ENCODE measurements at places on chromosomes 12 and 14.
A peak's percentile ranks its signal among the peaks of the same experiment; 100 is the strongest.

DNA sequence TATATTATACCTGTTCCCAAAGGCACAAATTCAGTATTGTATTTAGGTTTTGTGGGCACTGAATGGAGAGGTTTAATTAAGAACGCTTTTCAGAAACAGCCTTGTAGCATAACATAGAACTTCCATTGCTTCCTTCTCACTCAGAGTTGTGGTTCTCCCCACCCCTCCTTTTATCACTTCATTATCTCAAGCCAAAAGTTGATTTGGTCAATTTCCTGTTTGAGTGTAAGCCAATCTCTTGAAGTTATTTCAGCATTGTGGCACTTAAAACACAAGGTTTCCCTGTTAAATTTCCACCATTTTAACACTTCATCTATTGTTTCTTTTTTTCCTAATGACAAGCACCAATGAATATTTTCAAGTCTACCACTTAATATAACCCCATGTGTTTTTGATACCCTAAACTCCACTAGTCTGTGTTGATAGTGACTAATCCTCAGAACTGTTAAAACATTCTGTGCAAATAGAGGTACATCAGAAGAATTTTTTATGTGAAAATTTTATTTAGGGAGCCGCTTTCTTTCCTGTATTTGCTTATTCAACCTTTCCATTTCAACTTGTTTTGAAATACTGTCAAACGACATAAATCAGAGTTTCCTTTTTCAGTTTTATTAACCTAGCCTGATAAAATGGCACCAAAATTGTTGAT is 340.1 kb downstream of the BCAT1 start:
- DNase-seq: no peak

GRCh38 chr14:69291891-69292561 is 32.1 kb downstream of the GALNT16 start:
- no peak for DNase-seq

DNA sequence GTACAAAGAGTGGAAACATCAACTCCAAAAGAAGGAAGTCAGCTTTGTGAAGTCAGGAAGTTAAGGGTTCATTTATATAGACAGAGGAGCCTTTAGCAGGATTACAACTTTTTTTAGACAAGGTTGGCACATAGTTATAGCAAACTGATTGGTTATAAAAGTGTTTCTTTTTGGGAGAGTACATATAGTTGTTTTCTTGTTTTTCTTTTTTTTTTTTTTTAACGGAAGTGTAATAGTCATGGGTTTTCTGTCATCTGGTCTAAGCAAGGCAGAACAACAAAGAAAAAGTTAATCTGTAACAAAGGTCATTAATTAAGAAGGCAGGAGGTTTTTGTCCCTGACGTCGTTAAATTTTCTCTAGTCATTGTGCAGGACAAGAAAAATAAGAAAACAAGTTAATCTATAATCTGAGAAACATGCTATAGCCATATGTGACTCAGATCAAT is 13.0 kb upstream of the MFAP5 start:
- peak; percentile 48 for DNase-seq

DNA sequence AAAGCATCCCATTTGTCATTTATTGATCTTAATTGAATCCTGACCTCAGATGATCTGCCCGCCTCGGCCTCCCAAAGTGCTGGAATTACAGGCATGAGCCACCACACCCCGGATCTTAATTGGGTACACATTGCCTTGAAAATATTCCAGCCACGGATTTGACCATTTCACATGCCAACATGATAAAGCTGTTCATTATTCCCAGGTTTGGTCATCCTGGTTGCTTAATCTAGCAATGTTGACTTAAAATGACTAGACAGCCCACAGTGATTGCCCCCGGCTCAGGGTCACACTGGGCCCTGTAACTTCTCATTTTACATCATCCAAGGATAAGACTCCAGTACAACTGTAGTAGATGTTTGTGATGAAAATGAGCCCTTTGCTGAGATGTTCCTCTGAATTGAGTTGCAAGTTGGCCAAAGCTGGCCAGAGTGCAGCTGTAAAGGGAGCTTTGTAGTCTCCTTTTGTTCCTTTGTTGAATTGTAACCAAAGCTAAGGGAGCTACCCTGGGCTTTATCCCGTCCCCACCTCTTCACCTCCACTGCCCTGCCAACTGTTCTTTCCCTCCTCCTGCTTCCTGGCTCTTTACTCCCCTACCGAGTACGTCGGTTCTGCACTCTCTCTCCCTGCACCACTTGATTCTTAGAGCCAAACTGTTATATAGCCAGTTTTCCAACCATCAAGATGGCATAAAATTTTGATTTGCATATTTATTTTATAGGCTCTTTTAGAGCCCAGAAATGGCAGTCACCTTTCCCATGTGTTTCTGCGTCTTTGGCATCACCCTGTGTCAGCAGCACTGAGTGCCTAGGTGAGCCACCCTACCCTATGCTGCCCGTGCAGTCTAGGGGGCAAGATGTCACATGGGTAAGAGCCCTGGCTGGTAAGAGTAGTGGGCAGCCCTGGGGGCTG is 141.3 kb upstream of the HIF1A start:
- DNase-seq: no peak

DNA sequence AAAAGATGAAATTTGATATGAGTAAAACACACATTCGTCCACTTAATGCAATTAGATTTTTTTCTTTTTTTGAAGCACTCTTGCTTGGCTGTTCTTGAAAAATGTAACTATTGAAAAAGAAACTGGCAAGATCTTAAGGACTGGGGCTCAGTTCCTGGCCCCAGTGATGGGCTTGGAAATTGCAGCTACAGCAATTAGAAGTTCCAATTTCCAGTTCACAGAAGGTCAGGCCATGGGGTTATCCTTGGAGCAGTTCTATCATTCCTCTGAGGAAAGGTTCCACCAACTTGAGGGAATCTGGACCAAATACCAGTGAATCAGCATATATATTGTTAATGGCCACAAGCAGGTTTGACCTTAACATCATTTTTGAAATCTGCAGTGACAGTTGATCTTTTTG is 18.9 kb downstream of the IGF1 start:
- no peak for DNase-seq

GRCh38 chr14:62626416-62626815 is 418.8 kb downstream of the KCNH5 start:
- no peak for DNase-seq

DNA sequence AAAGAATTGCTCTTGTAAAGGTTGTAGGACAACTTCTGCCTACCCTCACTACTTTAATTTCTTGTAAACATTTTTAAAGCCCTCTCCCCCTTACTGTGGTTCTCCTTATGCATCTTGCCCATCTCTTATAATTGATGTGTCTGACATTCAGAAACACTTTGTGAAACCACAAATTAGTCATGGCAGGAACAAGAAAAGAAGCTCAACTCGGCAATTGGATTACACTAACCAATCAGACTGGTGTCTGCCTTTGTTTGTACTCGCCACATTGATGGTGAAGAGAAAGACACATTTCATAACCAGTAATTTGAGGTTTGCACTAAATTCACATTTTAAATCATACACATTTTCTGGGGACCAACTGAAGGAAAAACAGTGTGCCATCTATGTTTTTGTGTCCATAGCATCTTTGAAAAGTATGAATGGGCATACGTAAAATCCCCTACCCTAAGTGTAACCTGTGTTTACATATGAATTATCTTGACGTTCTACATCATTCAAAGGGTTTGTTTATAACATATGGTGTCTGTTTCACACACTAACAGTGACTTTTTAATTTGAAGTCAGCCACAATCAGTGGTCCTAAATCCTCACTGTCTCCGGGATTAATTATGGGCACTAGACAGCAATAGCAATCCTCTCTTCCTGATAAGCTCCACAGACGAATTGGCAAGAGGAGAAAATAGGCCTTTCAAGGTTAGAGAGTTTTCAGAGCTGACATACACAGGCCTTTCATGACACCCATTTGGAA is 49.9 kb downstream of the OTX2 start:
- DNase-seq: peak; percentile 11

- no peak for DNase-seq
Measured at GRCh38 chr12:10715491-10715890, 7.6 kb downstream of the YBX3 start.

DNA sequence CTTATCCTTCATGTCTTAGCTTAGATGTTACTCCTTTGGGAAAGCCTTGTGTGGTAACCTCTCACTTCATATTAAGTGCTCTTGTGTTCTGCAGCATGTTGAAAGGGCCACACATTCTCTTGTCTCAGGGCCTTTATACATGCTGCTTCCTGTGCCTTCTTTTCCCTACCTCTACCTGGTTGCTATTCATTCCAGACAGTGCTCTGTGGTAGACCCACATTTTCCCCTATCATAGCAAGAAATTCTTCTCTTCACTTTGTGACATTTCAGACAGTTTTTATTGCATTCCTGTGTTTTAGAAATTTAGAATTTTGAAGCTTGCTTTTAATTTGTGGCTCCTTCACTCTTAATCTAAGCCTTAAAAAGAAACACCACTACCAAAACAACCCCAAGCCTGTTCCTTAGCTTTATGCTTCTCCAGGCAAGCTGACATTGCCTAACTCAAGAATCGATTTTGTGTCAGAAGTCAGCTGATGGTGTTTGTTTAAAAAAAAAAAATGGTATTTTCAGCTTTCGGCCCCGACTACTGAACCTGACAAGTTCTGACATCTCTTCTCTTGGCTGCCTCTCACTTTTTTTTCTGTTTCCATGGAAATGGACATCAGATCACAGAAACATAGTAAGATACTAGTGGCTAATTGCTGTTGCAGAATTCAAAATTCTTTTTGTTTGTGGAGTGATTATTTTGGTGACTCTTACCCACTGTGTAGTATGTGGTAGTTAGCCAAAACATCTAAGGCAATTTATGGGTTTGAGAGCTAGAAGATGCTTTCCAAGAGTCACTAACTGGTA is 156.3 kb downstream of the NUBPL start:
- DNase-seq: no peak

DNA sequence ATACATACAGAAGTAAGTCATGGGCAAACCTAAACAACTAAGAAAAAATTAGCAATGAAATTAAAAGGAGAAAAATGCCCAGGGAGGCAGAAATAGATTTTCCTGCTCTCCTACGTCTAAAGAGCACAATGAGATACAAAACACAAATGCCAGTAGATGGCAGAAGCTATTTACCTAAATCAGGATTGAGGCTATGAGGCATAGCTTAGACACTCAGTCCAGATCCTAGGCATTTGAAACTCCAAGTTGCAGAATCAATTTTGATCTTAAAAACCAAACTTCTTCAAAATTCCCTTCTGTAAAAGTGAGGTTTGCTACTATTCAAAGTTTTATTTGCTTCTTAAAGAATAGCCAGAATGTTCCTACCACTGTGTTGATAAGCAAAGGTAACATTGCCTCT is 368.6 kb downstream of the DAD1 start:
- no peak for DNase-seq

DNA sequence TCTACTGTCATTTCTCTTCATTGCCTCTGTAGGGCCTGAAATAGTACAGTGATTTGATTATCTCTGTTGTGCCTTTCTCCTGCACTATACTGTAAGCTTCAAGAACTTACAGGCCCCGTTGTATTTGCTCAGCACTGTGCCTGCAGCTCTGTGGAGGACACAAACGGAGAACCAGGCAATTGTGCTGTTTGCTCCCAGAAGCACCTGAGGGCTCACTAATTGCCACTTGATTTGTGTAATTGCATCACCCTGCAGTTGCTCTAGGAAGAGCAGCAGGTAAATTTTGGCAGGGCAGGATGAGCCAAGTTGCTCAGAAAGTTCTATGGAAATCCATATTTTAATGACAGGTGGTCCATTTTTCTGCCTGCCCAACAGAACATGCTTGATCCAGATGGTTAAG is 11.6 kb upstream of the KRT82 start:
- no peak for DNase-seq

GRCh38 chr14:94132285-94132887 is 3.0 kb upstream of the IFI27L2 start:
- DNase-seq: peak; percentile 53

DNA sequence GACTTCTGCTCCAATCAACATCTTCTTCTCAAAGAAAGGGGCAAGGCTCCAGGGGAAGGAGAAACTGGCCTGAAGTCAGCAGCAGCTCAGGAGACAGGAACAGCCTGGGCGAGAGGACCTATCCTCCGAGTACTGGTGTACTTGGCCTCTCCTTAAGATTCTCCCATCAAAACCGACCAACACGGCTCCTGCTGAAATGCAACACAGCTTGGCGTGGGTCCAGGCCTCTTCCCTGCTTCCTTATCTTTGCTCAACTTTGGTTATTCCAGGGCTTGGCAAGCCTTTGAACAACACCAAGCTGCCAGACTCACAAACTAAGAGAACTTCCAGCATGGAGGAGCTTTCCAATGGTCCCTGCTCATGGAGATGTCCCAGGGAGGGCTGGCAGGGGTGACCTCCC is 377.4 kb downstream of the BCL11B start:
- DNase-seq: no peak

GRCh38 chr14:64762044-64763034 is 58.1 kb downstream of the PLEKHG3 start:
- DNase-seq: peak; percentile 38

DNA sequence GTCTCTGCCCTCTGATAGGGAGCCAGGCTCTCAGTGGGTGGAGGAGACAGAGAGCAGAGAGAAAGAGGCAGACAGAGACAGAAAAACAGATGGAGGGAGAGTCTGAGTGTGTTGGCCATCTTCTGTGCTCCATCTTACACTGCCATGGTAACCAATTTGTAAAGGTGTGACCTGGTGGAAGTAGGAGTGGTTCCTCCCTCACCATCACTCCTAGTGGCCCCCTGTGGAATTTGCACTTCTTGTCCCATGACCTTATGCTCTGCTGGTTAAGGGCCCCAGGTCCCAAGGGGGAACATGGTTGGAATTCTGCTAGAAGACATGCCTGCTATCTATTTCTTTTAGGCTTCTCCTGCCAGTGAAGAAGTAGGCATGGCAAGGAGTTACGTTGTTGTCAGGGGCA is 376.7 kb upstream of the CCDC196 start:
- DNase-seq: no peak

DNA sequence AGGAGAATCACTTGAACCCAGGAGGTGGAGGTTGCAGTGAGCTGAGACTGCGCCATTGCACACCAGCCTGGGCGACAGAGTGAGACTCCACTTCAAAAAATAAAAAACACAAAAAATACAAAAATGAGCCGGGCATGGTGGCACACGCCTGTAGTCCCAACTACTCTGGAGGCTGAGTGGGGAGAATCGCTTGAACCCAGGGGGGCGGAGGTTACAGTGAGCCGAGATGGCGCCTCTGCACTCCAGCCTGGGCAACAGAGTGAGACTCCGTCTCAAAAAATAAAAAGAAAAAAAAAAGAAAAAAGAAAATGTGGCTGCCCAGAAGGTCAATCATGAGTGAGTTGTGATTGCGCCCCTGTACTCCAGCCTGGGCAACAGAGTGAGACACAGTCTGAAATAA is 9.2 kb downstream of the DNAJC22 start:
- DNase-seq: no peak

GRCh38 chr12:77924703-77925102 is 94.0 kb downstream of the NAV3 start:
- DNase-seq: peak; percentile 64

- no peak for DNase-seq
Measured at GRCh38 chr14:77065851-77066577, 32.0 kb upstream of the CIPC start.

GRCh38 chr12:66497008-66497897 is 181.6 kb downstream of the GRIP1 start:
- no peak for DNase-seq

- DNase-seq: no peak
Measured at GRCh38 chr14:88225721-88226120, 97.3 kb downstream of the KCNK10 start.

All from foreskin melanocyte (primary cell).